Left colon (tissue), 2 donors: ENCODE measurements at places on chromosomes 4 and X. TPM values are rescaled to one million over a fixed set of nuclear protein-coding genes. Genes with fewer than 3 reads are reported as not detected.

DNA sequence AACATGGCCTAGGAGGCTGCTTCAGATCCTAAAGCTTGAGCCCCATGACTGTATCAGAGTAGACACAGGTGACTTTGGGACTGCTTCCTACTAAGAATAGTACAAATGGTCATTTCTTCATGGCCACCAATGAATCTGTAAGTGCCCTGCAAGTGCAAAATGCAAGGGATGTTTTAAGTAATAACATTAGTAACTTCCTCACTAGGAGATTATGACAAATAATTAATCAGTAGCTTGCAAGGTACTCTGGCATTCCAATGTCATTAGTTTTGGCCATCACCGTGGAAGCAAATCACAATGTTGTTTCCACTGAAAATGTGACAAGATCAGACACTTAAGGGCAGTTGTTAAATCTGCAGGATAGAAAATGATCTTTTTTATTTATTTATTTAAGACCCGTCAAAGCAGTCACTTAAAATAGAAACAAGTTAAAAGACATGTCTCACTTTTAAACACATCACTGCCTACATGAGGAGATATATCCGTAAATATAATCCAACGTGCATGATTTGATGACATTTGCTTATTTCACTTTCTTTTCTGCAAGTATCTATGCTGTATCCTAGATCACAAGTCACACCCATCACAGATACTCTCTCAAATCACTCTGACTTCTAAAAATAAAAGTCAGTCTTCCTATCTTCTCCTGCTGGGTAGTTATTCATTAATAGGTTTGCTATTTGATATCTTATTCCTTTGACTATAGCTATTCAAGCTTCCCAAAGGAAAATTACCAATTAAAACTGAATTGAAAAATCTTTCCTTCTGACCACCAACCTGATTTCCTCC is 400.6 kb downstream of the IL15 start:
- DNase-seq = no peak

- DNase-seq = no peak
These were observed 47.3 kb upstream of the C1GALT1C1 start for GRCh38 chrX:120677004-120677652.

DNA sequence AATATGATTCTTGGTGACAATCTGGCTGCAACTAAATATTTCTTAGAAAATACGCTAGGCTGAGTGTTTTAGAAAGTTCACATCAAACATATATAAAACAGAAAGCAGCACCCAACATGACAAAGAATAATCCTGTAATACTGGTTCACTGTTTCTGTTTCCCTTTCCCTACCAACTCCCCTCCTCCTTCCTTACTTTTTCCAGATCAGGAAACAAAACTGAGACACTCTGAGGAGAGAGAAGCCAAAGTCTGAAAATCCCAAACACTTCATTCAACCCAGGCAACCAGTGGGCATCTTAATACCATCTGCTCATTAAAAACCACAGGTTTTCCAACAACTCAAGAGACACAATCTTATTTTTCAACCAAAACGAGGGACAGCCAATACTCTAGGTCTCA is 160.4 kb upstream of the MAP3K15 start:
- DNase-seq = no peak

DNA sequence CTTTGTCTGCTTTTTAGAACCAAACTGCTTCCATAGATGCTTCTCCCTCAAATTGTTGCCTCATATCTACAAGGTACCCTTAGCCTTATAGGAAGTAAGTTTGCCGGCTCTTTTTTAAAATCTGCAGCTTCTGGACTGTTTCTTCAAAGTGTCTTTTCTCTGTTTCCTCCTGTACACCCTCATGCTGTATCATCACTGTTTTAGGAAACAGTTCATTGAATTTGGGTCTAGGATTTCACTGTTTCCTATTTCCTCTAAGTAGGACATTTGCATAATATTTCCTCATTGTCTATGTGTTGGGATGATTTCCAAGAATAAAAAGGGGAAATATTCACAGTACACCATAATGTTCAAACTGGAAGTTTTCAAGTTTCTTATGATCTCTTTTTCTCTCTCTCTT is 43.0 kb downstream of the BANK1 start:
- DNase-seq = no peak

GRCh38 chrX:15298201-15298600 is 17.2 kb downstream of the ASB11 start:
- no peak for DNase-seq

DNA sequence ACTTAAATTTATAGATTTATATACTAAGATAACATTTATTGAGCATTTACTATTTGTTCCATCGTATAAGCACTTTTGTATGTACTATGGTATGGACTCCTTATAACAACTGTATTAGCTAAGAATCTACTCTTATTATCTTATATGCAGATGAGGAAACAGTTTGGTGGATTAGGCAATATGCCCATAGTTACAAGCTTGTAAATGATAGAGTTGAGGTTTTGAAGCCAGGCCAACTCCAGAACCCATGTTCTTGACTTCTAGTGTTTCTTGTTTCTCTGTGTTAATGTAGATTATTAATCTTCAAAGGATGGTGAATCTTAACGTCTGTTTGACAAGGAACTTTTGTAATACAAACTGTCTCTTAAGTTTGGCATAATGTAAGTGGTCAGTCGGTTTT is 71.3 kb downstream of the STIM2 start:
- DNase-seq = no peak

GRCh38 chr4:122815248-122815647 is 11.4 kb upstream of the FGF2 start:
- DNase-seq = no peak

- peak; percentile 35 for DNase-seq
These were observed 60.5 kb upstream of the TRIM2 start for GRCh38 chr4:153143527-153144348.

- DNase-seq = no peak
These were observed 59.7 kb upstream of the IL15 start for GRCh38 chr4:141576585-141577110.

- no peak for DNase-seq
These were observed 790.0 kb downstream of the PCDH18 start for GRCh38 chr4:136742333-136742732.

- peak; percentile 8 for DNase-seq
These were observed 19.1 kb upstream of the TEX13B start for GRCh38 chrX:108001218-108001814.

DNA sequence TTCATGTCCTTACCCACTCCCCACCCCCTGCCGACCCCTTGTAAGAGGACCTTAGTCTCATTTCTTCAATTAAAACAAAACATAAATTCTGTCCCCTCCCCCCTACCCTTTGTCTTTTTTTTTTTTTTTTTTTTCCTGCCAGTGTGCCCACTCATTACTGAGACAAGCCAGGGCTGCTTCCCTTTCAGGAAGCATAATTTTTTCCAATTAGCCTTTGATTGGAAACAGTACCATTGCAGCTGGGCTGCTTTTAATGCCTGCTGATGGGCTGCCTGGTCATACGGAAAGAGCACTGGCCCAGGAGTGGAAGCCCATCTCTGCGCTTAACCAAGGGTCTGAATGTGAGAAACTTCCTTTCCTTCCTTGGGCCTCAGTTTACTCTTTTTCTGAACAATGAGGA is 18.6 kb upstream of the CAPN6 start:
- DNase-seq = no peak

GRCh38 chr4:146795711-146796110 is 150.0 kb downstream of the TTC29 start:
- DNase-seq = no peak

DNA sequence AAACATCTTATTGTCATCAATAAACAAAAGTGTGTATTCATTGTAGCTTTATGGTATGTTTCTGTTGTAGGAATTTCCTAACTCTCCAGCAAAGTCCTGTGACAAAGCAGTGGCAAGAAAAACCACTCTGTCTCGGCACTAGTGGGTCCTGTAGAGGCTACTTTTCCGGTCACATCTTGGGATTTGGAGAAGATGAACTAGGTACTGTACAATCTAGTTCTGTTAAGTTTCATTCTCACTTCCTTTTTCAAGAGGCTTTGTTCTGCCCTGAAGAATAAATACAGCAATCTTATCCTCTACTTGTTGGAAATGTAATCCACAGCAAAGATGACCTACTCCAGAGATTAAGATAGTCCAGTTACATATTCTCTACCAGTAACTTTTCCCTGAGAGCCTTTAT is 69.3 kb downstream of the HHIP start:
- no peak for DNase-seq

DNA sequence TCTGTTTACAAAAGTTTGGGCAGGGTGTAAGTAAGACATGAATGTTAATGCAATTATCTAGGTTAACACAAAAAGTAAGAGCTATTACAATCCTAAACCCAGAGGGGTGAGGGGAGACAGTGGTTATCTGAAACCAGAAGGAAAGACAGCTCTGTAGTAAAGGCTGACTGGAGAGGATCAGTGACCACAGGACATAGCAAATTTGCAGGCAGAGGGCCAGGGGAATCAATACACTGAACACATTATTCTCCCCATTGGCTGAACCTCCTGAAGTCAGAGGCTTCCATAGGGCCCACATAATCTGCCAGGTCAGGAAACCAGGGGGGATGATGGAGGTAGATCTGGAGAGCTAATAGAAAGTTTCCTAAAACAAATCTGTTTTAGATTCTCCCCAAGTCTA is 689.4 kb upstream of the ATOH1 start:
- DNase-seq = no peak

- no peak for DNase-seq
These were observed 123.8 kb downstream of the LUZP4 start for GRCh38 chrX:115413246-115413878.

GRCh38 chr4:156933633-156934258 is 37.9 kb downstream of the PDGFC start:
- no peak for DNase-seq

- DNase-seq = no peak
These were observed 15.0 kb upstream of the OTUD4 start for GRCh38 chr4:145195167-145195952.

DNA sequence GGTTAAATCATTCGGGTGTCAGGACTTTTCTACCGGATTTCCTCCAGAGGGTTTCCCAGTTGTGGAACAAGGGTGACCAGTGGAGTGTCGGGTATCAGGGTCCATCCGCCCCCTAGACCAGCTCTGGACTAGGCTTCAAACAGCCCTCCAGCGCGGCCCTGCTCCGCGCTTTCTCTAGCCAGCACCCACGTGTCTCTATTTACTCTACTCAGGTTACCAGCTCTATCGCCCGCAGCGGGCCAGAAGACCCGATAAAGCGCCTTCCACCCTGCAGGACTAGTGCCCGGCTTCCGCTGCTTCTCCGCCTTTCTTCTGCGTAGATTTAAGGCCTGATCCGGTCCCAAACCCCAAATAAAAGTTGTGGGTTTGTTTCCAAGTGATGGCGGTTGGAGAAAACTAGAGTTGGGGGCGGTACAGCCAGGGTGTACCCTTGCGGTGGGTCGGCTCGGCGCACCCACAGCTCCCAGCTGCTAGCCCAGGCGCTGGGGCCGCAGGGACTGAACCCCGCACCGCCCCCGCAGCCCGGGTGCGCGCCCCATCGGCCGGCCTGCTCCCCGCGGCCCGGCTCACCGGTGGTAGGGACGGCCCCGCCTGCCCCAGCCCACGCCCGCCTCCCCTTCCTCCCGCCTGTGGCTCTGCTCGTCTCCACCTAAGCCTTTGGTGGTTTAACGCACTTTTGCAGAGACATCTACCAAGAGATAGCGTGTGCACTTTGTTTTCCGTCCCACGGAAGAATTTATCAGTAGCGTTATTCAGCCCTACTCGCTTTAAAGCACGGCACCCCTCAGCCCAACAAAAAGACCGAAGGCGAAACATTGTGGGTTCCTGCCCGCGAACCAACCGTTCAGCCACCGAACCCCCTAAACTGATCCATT is 2.1 kb downstream of the LEF1 start:
- DNase-seq = peak; percentile 20

- DNase-seq = no peak
These were observed 250.9 kb upstream of the MAOA start for GRCh38 chrX:43405191-43405590.

DNA sequence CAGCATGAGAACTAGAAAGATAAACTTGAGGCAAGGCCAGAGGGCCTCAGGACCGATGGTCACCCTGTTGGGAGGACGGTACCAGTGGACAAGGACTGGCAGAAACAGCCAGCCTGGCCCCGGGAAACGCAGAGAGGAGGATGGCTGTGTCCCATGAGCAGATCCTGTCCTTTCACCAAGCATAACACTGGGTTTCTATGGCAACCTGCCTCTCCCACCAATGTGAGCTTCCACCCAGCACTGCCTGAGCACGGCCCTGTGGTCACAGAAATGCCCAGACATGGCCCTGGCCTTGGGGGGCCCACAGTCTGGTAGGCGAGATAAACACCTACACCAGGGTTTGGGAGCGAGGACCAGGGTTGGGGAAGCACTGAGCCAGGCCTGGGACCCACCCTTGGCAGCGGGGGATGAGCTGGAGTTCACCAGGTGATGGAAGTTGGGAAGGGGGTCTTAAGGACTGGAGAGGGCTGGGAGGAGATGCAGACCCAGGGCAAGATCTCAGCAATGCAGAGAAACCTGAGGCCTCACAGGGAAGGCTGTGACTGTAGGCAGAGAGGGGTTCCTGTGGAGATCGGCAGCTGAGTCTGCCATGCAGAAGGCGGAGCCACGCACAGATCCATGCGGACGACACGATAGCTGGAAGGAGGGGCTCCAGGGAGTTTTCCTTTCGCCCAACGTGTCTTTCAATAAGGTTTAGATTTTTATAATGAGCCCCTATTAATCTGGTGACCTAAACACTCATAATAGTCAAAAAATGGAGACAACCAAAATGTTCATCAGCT is 32.7 kb upstream of the CRMP1 start:
- no peak for DNase-seq

DNA sequence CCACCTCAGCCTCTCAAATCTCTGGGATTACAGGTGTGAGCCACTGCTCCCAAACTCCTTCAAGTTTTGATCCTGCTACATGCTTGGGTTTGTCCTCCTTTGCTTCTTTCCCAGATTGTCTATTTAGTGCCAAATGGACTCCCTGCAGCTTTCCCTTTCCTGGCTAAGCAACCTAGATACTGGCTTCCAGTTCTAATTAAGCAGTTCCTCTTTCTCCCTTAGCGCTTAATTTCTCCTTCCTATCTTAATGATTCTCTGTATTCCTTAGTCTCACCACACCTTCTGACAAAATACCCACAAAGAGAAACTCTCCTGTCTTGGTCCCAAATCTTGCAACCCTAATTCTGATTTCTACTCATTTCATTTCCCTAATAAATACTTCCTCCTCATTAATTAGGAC is 7.8 kb downstream of the RXFP1 start:
- DNase-seq = no peak

CT45A2 gene
- not detected for total RNA-seq

PCDH11X gene
- total RNA-seq = not detected

SHROOM2 gene
- total RNA-seq = 10.1 TPM

XKRX gene
- total RNA-seq = 2.1 TPM

UGT8 gene
- 58.1 TPM for total RNA-seq

SPANXN3 gene
- total RNA-seq = not detected
